CD4-positive, alpha-beta T cell treated with Interleukin-15 for 1 hour (primary cell): ENCODE measurements at places on chromosomes 7 and 10.

DNA sequence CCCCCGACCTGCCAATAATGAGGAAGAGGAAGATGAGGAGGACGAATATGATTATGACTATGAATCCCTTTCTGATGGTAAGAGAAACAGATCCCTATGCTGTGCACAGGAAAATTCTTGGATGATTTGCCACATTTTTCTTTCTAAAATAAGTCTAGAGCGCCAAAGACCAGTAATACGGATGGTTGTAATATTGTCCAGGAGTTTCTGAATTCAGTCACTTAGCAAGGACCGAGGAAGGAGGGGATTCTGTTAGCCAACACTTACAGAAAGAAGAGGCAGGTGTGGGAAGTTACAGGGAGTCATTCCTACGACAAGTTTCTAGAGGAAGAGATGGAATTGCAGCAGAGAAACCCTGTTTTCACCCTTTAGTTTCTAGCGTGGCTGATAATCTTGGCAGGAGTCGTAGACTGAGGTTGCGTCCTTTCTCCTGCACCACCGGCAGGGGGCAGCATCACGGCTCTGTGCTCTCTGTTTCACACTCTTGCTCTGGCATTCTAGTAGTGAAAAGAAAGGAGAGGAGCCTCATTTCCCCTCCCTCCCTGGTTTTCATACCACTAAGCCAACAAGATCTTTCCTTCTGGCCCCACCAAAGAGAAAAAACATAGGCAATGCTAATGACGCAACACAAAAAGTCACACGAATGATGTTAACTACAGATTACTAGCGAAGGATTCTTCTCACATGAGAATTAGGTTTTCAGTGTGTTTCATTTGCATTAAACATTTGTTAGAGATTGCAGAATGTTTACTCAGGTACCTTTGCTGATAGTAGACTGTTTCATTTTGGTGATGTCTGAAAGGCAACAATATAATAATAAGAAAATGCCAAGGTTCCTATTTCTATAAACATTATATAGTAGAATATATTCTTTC lies 82.7 kb downstream of the NOC3L start:
- peak; percentile 23 for DNase-seq

DNA sequence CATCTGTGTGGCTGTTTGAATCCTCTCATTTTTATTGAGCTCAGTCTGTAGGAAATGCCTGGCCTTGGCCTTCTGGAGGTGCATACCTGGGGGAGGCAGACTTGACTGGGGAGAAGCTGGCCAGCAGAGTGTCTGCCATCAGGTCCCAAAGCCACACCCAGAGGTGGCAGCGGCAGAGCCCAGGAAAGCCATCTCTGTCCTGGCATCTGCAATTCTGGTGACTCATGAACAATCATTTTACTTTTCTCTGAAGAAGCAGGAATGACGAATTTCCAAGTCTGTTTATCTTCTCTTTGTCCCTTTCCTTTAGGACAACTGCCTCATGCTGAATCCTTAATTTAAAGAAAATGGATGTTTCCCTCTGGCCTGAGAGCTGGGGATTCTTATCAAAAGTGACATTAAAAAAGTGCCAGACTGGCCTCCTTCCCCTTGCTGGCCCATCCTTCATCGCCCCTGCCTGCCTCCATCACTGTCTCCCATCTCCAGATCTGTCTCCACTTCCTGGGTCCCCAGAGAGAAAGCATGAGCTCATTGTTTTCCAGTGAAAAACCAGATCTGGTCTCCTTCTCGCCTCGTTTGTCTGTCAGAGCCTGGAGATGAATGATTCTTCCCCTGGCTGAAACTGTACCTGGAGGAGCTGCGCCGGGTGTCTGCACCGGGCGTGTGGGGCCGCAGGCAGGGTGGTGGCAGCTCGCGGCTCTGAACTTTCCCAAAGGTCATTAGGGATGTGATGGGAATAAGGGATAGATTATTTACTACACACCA lies 124.5 kb downstream of the TMEM178B start:
- DNase-seq = no peak

GRCh38 chr7:153590136-153590535 lies 462.1 kb upstream of the DPP6 start:
- DNase-seq = no peak

DNA sequence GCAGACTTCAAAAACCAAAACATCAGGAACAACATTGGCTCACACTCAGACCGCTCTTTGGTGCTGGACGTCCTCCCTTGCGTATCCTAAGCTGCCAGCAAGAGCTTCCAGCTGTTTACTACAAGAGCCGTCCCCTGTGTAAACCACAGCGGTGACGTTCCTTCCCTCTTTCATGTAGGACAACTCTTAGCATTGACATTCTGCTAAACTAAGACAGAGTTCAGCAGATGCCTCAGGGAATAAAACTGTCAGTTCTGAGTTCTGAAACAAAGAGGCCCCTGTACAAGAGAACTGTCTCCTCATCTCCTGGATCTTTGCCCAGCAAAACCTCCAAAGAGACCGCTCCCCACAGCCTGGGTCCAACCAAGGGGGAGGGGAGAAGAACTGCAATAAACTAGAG lies 57.8 kb upstream of the OPALIN start:
- no peak for DNase-seq

DNA sequence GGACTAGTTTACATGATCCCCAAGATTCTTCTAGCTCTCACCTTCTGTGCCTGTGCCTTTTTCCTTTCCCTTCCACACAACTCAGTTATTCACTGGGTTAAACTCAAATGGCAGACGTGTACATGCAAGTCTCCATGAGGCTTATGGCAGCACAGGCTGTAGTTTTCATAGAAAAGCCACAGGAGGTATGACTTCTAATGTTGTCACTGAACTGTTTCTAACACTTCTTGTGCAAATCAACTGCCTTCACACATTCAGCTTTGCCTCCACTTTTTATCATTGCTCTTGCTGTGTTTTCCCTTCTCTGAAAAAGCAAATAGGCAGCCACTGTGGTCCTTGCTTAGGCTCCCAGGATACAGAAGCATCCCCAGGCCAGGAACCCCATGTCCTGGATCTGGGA lies 5.3 kb upstream of the GIMAP5 start:
- DNase-seq = no peak

DNA sequence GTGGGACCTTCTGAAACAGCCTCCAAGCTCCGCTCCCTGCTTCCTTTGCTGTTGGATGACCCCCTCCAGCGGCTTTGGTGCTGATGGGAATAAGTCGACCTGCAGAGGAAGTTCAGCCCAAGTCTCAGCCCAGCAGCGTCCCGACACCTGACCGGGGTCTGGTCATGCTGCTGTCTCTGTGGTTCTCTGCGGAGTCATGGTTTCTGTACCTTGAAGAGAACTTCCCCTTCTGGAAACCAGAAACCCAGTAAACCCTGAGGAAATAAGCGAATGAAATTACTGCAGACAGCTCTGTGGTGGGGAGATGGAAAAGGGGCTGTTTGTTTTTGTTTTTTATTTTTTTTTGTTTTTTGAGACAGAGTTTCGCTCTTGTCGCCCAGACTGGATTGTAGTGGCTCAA lies 18.3 kb upstream of the ZNF12 start:
- peak; percentile 33 for DNase-seq

DNA sequence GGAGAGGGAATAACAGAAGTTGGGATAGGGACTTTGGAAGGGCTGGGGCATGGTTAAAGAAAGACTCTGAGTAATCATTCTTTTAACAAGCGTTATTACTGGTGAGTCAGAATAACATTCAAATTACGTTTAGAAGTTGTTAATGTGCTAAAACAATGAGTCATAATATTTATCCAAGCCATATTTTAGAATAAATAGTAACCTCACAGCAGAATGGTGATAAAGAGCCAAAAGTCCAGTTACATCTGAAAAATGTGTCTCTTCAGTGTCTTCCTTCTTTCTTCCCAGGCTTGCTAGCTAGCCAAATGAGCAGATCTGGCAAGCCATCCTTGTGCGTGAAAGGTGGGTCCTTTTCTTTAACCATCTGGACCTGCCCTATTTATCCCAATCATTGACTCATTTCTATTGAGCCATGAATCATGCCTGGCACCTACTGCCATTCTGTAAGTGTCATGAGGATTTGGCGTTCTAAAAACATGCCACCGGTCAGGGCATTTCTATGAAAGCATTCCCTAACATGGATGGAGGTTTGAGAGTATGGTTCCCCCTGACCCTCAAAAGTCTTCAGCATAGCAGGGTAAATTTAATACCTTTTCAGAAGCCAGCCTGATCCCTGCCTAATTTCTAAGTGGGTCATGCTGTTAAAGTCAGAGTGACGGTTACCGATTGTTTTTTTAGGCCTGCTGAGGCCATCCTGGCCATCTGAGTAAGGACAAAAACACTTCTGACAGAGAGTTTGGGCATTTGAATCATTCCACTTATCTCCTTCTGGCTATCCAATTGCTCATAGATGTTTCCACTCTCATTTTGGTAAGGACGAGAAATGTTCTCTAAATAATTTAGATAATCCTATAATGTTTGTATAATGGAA lies 26.9 kb downstream of the MYPN start:
- DNase-seq = no peak

GRCh38 chr10:43372765-43373361 lies 1.4 kb downstream of the FXYD4 start:
- DNase-seq = no peak

GRCh38 chr7:30864101-30864500 lies 47.6 kb upstream of the AQP1 start:
- no peak for DNase-seq

DNA sequence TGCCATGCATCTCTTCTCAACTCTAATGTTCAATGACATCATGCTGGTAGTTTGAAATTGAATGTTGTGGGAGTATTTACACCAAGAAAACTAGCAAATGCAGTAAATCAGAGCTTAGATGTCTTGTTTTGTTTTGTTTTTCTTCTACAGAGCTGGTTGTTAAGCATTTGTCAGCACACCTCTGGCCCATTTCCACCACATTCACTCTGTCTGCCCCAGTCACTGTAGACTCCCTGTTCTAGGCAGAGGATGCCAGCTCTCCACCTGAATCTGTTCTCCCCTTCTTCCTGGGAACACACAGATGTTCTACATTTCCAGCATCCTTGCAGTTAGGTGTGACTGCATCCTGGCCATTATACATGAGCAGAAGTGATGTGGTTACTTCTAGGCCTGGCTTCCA lies 4.1 kb upstream of the ARHGAP22 start:
- no peak for DNase-seq

GRCh38 chr10:62614389-62615157 lies 189.9 kb upstream of the ADO start:
- DNase-seq = peak; percentile 32

DNA sequence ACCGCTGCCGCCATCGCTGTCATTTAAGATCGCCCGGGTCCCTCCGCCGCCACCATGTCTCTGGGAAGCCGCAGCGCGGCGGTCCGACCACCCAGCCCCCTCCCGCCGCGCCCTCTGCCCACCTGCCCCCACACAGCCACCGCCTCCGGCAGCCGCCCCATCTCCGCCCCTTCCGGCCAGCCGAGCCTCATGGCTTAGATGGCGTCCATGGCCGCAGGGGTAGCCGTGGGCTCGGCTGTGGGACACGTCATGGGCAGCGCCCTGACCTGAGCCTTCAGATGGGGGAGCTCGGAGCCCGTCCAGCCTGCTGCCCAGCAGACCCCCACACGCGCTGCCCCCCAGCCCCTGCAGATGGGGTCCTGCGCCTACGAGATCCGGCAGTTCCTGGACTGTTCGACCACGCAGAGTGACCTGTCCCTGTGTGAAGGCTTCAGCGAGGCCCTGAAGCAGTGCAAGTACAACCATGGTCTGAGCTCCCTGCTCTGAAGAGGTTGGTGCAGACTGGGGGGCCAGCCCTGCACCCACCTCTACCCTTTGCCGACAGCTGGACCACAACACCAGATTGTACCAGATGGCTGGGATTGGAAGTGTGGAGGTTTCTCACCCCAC lies 38.0 kb upstream of the TARP start:
- DNase-seq = no peak

GRCh38 chr10:66943590-66943989 lies 17.8 kb downstream of the LRRTM3 start:
- DNase-seq = no peak

- DNase-seq = no peak
Measured at GRCh38 chr10:88028654-88029053, 165.2 kb downstream of the PTEN start.

DNA sequence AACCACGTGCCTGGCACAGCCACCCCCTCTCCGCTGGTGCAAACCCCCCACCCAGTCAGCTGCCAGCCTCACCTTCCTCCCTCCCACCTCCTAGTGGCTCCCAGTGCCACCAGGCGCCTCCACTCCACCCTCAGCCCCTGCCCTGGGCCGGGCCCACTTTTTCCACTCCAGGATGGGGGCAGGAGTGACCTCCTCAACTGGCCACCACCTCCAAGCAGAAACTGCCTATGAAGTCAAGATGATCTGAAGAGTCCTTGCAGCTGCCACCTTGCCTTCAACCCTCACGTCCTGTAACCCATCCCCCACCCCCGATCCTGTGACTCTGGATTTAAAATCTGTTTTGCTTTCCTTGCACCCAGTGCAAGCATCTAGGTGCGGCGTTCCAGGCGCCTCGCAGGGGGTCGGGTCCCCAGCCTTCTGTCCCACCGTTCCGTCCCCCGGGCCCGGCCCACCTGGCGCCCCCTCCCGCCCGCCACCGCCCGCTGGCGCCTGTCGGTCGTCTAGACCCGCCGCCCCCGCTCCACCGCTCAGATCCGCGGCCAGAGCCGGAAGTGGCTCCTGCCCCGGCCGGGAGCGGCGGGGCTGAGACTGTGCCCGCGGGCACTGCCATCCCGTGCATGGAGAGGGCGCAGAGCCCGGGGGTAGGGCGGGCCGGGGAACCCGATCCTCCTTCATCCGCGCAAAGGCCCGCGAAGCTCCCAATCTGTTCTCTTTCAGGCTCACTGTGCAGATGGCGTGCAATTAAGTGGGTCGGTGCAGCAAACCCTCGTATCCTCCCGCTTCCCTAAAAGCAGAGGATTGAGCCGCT lies 51.2 kb upstream of the GTF2I start:
- DNase-seq = no peak

- no peak for DNase-seq
Measured at GRCh38 chr7:109179601-109180000, 609.9 kb downstream of the DNAJB9 start.

GRCh38 chr10:3822541-3823330 lies 37.7 kb upstream of the KLF6 start:
- DNase-seq = no peak

DNA sequence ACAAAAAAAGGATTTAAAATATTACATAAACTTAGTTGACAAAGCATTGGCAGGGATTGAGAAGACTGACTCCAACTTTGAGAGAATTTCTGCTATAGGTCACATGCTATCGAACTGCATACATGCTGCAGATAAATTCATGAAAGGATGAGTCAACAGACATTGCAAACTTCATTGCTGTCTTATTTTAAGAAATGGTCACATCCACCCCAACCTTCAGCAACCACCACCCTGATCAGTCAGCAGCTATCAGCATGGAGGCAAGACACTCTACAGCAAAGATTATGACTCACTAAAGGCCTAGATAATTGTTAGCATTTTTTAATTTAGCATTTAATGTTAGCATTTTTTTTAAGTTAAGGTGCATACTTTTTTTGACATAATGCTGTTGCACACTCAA lies 73.6 kb downstream of the AGK start:
- no peak for DNase-seq

DNA sequence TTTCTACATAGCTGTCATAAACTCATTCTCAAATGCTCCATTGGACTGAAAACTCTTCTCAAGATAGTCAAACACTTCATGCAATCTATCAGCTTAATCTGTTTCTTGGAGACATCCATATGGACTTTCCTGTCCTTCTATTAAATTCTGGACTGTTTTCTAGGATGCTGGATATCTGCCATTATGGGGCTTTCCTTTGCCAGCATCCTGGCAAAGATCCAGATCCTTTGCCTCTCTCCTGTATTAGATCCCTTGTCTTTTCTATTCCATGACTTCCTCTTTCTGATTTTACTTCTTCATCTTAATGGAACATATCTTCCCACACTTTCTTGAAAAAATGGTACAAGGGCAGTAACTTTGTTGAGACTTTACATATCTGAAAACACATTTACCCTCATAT lies 35.9 kb upstream of the SKAP2 start:
- no peak for DNase-seq
